ENCODE measurements at places on chromosomes 6 and 20.
A peak's percentile ranks its signal among the peaks of the same experiment; 100 is the strongest.

DNA sequence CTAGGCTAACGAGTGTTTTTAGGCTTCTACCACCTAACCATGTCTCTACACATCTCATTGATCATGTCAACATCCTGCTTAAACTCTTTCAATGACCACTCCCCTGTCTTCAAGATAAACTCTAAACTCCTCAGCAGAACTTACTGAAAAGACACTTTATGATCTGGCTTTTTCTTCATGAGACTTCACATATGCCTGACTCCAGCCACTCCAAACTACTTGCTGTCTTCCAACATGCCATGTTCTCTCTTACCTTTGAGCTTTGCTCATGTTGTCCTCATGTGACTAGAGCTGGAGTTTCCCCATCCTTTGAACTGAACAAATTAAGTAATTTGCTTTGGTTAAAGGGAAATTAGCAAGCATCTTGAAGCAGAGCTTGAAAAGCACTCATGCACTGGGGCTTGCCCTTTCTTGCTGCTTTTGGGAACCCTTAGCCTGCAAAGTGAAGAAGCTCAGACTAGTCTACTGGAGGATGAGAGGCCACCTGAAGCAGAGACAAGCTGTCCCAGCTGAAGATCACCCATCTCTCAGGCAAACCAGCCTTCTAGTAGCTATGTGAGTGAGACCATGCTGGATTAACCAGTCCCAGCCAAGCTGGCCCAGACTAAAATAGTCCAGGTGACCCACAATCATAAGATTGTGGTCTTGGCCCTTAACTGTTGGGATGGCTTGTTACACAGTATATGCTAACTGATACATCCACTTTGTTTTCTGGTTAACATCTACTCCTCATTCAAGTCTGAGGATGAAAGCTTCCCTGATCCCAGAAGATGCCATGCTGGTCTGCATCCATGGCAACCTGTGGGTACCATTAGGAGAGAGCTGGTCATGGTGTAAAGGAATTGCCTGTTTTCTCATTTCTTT is 235.8 kb downstream of the GMPR start:
- peak; percentile 41 for DNase-seq
- H3K4me1 ChIP-seq = peaks cover 82% of the 10 kb centered on the region
- peaks cover 46% of the 10 kb centered on the region for H3K36me3 ChIP-seq
- H3K4me3 ChIP-seq = peak overlapping the region; percentile 56
- peak overlapping the region; percentile 93 for H3K27ac ChIP-seq

DNA sequence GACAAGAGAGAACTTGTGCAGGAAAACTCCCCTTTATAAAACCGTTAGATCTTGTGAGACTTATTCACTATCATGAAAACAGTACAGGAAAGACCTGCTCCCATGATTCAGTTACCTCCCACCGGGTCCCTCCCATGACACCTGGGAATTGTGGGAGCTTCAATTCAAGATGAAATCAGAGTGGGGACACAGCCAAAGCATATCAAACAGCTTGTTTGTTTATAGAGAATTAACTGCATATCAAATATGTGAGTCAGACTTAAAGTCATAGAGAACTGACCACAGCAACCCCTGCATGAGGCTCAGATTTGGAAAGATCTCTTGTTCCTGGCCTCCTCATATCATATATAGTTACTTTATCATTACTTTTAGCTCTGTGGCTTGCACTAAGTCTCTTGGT is 29.1 kb upstream of the HDAC2 start:
- H3K27me3 ChIP-seq = peaks cover 20% of the 10 kb centered on the region
- no peak overlapping the region for H3K4me3 ChIP-seq
- DNase-seq = no peak
- H3K4me1 ChIP-seq = no peaks in the 10 kb centered on the region
- no peak overlapping the region for H3K27ac ChIP-seq

DNA sequence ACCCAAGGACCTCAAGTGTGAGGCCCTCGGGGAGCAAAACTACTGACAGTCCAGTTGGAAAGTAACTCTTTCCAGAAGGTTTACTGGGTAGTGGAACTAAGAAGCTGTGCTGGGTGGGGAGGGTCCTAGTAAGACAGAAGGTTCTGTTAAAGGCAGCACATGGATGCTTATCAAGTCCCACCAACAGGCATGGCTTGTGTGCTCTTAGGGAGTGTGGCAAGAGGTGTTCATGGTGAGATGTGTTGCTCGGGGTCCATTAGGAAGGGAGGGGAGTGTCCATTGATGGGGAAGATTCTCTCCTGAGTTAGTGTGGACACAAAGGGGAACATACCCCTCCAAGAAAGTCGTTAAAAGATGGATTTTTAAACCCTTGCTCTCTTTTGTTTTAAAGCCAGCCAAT is 120.6 kb downstream of the LY86 start:
- peaks cover 46% of the 10 kb centered on the region for H3K27me3 ChIP-seq
- H3K4me3 ChIP-seq = no peak overlapping the region
- peaks cover 24% of the 10 kb centered on the region for H3K4me1 ChIP-seq
- no peak overlapping the region for H3K27ac ChIP-seq
- peaks cover 1% of the 10 kb centered on the region for H3K36me3 ChIP-seq
- no peak for DNase-seq

DNA sequence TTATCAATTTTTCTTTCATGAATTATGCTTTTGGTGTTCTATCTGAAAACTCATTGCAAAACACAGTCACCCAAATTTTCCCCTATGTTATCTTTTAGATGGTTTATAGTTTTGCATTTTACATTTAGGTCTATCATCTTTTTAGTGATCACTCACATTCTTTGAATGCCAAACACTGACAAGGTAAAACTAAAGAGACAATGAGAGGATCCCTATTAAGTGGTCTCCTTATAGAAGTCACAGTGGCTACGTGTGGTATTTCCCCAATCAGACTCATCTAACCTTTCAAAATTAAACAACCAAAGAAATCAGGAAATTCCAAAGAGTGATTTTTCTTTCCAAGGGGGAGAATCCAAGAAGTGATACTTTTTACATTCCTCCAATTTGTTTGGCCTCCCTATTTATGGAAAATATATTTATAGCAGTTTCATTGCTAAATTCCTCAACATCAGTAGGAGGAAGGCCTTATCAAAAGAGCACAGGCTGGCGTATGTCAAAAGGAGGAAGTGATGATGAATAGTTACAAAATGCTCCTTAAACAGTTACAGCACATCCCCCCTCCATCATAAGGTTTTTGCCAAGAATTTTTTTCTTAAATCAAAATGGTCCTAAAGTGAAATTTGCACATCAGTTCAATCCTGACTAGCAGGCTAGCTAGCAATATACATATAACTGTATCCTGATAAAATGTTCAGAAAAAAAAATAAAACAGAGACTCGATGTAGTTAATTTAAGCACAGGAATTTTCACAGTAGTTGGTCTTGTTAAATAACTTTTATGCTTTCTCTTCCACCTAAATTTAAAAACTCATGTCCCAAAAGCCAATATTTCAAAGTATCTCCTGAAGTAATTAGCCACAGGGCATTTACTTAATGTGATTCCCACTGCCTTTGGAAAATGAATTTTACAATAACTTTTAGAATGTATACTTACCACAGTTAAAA is 76.2 kb upstream of the IPCEF1 start:
- DNase-seq = no peak
- H3K4me1 ChIP-seq = no peaks in the 10 kb centered on the region
- H3K27ac ChIP-seq = no peak overlapping the region
- peaks cover 3% of the 10 kb centered on the region for H3K27me3 ChIP-seq
- no peaks in the 10 kb centered on the region for H3K36me3 ChIP-seq
- H3K4me3 ChIP-seq = no peak overlapping the region

- no peaks in the 10 kb centered on the region for H3K36me3 ChIP-seq
- H3K27ac ChIP-seq = no peak overlapping the region
- no peak for DNase-seq
- H3K4me3 ChIP-seq = no peak overlapping the region
- no peaks in the 10 kb centered on the region for H3K4me1 ChIP-seq
- H3K27me3 ChIP-seq = no peaks in the 10 kb centered on the region
These were observed 988.7 kb downstream of the KIF16B start for GRCh38 chr20:15584507-15584906.

DNA sequence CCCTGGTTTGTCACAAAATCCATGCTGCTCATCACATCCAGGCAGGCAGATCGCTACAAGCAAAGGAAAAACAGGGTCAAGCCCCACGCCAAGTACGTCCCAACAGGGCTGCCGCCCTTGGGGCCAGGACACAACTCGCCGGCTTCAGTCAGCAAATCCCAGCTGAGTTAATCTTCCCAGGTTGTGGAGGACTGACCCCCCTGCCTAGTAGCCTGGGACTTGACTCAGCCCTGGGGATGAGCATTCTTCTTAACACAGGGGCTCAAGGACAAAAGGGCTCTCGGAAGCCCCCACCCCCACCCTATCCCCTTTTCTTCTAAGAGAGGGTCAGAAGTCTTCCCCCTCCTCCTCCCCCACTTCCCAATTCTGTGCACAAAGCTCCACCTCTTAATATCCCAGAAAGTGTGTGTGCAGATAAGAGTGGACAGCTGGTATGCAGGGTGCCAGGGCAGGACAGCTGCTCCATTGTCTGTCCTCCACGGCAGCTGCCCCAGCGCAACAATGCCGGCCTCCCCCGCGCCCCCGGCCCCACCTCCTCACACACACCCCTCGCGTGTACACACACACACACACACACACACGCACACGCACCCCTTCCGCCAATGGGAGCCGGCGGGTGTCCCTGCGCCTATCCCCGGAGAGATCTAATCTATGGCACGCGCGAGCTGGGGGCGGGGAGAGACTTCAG is 4.5 kb downstream of the DLL1 start:
- DNase-seq = no peak
- peaks cover 55% of the 10 kb centered on the region for H3K27me3 ChIP-seq
- peaks cover 3% of the 10 kb centered on the region for H3K36me3 ChIP-seq
- H3K4me1 ChIP-seq = peaks cover 15% of the 10 kb centered on the region
